ENCODE measurements at places on chromosomes 12 and 14.

- DNase-seq = no peak
Observed at GRCh38 chr12:20695232-20695631, at the start of gene SLCO1C1. SLCO1C1 (plus strand) TSS chr12:20695332; CDS start chr12:20699577, 4,245 bp downstream.

DNA sequence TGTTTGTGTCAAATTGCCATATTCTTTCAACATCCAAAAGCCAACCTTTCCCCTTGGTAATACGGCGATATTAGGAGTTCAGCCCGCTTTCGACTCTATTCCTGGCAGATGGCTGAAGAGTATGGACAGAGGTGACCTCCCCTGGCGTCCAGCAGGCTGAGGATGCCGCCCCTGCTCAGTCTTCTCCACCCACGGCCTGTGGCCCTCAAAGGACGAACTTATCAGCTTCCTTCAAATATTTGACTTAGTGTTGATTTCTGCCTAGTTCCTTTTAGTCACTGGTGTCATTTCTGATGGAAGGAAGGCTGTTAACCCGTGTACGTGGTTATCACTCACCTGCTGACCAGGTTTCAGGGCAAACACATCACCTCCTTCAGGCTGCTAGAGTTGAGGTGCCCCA, 65.0 kb downstream of the TESC start:
- no peak for DNase-seq

DNA sequence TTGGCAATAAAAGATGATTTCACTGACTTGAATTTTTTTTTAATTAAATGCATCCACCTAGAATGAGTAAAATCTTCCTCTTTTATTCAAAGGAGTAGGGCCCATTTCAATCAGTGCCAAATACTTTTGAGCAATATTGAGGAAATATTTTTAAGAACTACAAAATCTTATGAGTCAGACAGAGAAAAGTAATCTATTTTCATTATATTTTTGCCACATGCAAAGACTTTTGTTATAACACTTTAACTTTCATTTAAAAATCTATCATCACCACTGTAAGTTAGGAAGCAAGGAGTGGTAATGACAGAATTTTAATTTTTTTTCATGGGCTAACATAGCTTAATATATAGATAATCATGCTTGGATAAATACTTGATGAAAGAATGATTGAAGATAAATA, 345.2 kb upstream of the KITLG start:
- no peak for DNase-seq

DNA sequence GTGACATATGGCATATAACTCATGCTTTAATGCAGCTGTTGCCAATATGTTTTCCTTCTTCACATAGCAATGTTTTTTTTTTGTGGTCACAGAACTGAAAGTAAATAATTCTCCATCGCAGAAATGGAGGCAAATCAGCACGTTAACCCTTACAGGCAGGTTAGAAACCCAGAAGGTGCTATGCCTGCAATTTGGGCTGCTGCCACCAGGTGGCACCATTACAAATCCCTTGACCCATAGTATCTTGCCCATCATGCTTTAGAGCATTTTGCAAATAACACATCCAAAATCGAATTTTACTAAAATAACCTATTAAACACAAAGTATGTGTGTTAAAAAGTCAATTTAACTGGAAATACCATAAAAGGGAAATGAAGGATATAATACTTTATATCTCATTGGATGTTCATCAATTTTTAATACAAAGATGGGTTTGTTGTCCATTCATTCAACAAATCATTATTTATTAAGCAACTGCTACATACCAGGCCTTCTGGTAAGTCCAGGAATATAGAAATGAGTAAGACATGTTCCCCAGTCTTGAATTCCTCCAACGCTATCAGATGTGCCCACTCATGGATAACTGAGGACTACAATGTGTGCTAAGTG, 340.1 kb downstream of the GLT1D1 start:
- no peak for DNase-seq

DNA sequence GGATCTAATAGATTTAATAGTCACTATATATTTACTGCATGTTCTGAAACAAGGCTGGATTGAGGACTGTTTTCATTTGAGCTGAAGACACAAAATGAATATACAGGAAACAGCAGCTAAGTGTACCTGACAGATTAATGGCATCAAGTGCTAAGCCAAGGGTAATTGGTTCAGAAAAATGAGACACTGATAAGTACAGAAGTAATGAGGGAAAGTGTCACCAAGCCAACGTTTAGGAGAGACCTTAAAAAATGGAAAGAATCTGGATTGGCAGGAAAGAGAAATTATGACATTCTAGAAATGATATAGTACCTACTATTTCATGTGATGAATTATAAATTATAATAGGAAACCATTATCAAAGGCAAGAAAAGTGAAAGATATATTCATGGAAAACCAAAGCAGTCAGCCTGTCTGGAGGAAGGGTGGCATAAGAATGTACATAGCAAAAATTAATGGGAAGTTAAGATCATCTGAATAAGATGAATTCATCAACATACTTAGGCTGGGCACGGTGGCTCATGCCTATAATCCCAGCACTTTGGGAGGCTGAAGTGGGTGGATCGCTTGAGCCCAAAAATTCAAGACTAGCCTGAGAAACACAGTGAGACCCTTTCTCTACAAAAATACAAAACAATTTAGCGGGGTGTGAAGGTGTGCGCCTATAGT, 21.0 kb upstream of the DUSP16 start:
- DNase-seq = no peak

- no peak for DNase-seq
Observed at GRCh38 chr14:63551332-63551731, 8.2 kb upstream of the PPP2R5E start.

- no peak for DNase-seq
Observed at GRCh38 chr12:74899031-74899829, 310.4 kb downstream of the KCNC2 start.

DNA sequence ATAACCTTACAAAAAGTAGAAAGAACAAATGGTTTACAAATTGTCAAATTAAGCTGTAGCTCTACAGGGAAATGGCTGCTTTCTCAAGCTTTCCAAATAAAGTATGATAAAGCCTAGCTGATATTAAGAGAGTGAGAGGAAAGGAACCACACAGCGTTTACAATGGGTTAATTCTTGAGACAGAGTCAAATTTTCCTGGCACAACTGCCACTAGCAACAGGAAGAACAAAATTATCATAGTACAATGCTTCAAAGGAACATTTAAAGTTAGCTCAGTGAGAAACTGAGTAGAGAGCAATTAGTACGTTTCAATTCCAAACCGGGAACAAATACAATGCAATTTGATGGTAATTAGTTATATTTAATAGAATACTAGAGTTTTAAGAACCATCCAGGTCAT, 116.0 kb downstream of the PPP1R12A start:
- no peak for DNase-seq

GRCh38 chr14:105436891-105437722, 17.5 kb downstream of the MTA1 start:
- DNase-seq = no peak

DNA sequence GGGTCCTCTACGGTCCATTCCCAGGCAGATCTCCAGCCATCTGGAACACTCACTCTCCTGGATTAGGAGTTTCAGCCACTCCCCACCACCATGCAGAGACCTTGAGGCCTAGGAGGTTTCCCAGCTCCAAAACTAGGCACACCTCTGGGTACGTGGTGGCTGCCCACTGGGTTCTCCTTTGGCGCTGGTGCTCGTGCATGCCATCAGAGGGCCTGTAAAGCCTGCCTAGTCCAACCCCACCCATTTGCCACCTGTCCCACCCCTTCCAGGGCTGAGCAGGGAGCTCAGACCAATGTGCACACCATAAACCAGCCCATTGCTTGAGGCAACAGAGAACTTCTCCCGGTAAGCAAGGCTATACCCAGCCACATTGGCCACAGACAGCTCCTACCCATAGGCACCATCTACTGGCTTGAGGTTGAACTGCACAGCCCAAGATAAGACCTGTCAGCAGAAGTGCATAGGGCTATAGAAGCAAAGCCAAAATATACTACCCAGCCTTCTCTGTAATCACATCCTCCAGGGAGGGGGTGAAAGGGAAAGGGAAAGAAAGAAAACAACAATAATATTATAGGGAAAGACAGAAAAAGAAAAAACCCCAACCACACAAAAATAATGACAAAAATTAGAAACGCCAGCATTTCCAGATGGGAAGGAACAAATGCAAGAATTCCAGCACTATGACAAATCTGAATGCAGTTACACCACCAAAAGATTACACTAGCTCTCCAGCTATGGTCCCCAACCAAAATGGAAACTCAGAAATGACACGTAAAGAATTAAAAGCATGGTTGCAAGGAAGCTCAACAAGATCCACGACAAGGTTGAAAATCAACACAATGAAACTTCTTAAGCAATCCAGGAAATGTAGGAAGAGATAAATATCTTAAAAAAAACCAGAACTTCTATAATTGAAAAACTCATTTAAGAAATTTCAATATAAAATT, 111.9 kb upstream of the CCDC175 start:
- DNase-seq = no peak

DNA sequence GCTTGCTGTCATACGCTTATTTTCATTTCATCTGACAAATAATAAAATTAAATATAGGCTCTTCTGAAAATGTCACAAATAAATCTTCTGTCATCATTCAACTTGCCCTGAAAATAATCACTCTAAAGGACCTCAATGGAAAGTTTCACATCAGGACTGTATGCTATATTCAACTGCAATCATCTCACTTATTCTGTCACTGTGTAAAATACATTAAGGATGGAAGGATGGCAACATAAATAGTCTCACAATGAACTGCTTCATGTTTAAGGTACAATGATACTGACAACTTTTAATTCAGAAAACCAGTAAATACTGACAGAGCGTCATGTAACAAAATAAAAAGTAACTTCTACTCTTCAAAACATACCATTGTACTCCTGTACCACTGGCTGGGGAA, 82.1 kb downstream of the CEP83 start:
- no peak for DNase-seq

DNA sequence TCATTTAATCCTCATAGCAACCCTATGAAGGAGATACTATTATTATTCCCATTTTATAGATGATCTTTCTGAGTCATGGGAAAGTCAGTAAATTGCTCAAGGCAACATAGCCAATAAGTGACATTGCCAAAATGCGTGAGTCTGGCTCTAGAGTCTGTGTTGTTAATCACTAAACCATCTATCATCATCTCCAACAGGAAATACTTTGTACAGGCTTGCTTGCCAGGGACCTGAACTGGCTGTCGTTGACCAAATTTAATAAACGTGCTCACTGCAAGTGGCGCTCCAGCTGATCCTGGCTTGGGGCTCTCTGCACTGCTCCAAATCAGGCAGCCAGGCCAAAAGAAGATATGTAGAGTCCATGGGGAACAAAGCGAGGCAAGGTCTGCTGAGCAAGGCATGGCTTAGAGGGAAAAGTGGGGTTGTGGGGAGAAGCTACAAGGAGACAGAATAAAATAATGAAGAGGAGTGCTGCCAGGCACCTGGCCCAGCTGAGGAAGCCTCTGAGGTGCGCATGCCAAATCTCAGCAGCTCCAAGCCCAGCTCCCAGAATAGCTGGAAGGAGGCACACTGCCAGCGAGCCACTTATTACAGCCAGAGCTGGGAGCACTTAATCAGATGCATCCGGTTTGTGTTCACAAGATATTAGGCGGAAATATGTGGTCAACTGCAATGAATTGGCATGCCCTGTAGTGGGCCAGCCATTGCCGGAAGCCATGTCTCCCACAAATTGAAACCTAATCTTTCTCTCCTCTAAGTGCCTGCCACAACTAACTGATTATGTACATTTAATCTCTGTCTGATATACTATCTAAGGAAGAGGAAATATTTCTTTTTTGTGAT, 43.3 kb upstream of the PTPRO start:
- no peak for DNase-seq

DNA sequence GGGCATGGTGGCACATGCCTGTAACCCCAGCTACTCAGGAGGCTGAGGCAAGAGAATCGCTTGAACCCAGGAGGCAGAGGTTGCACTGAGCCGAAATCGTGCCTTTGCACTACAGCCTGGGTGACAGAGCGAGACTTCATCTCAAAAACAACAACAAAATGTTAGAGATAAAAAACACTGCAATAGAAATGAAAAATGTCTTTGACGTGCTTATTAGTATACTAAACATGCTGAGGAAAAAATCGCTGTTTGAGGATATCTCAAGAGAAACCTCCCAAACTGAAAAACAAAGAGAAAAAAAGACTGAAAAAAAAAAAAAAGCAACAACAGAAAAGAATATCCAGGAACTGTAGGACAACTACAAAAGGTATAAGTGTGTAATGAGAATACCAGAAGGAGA, 15.2 kb upstream of the APOLD1 start:
- no peak for DNase-seq

- DNase-seq = no peak
Observed at GRCh38 chr12:88496891-88497371, 83.3 kb downstream of the KITLG start.

GRCh38 chr14:38158468-38158867, 49.2 kb upstream of the SSTR1 start:
- DNase-seq = no peak

DNA sequence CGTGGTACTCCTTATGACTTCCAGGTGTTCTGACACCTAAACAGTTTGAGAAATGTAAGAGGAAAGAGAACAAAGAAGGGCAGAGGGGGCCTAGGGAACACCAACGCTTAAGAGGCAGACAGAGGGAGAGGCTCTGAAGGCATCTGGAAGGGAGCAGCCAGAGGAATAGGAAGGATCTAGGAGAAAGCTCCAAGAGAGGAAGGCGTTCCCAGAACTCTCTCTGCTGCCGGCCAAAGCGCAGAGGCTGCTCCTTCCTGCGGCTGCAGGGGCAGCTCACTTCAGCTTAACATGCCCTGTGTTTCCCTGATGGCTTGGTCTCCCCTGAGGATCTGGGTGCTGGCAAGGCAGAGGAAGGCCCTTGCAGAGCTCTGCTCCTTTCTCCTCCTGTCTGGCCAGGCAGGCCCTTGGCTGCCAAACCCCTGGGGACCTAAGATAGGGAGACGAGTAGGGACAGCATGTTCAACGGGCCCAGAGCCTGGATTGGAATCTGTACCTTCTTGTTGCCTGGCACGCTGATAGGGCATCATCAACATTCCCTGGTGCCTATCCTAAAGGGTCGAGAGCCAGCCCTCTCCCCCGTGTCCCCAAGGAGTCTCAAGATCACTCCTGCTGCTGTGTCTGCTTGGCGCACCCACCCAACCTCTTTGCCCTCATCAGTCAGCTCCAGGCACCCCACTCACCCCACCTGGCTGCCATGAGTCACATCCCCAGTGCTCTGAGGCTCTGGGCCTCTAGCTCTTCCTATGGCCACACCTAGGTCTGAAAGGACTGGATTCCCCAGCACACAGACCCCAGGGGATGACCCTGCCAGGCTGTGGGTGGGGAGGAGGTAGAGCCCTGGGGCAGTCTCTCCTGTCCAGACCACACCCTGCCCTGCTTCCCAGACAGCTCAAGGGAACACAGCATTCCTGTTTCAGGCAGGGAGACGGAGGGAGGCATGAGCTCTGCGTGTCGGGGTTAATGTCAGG, 45.6 kb downstream of the LTBP2 start:
- no peak for DNase-seq

DNA sequence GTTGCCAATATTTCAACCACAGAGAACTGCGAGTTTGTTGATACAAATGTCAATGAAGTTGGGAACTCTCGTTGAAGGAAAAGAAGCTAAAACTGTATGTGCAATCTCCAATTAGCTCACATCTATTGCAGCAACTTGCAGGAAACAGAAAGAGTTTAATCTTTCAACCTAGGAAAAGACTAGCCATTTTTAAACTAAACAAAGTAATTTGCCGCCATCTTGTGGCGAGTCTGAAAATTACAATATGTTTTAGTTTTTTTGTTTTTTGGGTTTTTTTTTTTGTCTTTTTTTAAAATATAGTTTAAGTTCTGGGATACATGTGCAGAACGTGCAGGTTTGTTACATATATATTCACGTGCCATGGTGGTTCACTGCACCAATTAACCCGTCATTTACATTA, 131.2 kb upstream of the FOXG1 start:
- DNase-seq = no peak

GRCh38 chr12:67427336-67427735, 158.2 kb downstream of the CAND1 start:
- DNase-seq = no peak

Measured in stimulated activated naive CD4-positive, alpha-beta T cell treated with Interleukin-2 at 50 U/mL for 16 hours (primary cell).